Esophagus mucosa (tissue), 1 donor: ENCODE measurements at places on chromosomes 4 and X.
A peak's percentile ranks its signal among the peaks of the same experiment; 100 is the strongest.

- peak; percentile 31 for ATAC-seq
Measured at GRCh38 chr4:151169223-151169622, 69.8 kb downstream of the RPS3A start.

DNA sequence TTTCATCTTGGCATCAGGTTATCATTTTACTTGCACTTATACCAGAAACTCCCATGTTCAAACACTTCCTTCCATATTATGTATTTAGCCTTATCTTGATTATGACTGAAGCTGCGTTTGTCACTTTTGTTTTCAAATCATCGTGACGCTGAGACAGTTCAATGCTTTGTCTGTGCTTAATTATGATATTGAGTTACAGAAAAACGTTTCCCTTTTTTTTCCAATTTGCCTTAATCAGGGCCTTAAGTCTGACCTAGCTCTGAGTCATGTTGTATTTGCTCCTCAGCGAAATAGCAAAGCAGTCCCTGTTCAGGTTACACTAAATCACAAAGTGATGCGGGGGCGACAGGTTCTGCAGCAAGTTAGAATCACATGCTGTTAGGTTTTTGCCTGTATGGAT is 254.7 kb downstream of the AFF2 start:
- no peak for ATAC-seq

- no peak for ATAC-seq
Measured at GRCh38 chrX:135200297-135200696, 29.1 kb upstream of the CT55 start.

GRCh38 chr4:147368948-147369347 is 111.9 kb upstream of the EDNRA start:
- ATAC-seq = no peak

GRCh38 chrX:43815209-43815608 is 67.0 kb downstream of the MAOB start:
- ATAC-seq = no peak

GRCh38 chrX:21838937-21839333 is 482 bp upstream of the MBTPS2 start:
- no peak for ATAC-seq

DNA sequence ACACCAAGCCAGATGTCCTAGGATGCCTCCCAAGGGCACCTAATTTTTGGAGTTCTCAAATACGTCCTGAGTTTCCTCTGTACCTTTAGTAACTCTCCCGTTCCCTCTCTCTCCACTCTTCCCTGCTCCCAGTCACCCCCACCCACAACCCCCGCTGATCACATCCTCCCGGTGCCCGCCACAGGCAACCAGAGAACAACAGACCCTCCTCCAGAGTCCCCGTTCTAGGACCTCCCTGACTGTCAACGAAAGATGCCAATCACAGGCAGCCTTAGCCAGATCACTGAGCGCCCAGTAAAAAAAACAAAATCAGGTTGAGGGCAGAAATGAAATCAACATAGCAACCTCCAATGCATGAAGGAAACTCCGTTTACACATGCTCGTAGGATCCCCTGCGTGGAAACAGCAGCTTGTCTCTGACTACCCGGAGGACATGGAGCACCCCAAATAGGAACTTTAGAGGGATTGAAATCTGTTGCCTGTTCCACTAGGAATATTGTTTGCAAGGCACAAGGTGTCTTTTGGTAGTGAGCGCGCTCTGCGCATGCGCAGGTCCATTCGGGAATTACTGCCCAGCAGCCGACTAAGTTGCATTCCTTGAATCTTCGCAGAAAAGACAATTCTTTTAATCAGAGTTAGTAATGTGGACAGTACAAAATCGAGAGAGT is at the start of gene GABRB1:
Gene GABRB1 (plus strand): TSS at position 557 of the 668 bp plus-strand sequence.
- no peak for ATAC-seq

- ATAC-seq = peak; percentile 83
Measured at GRCh38 chr4:56995525-56995924, 16.8 kb downstream of the POLR2B start.

- no peak for ATAC-seq
Measured at GRCh38 chr4:7341491-7342222, 93.1 kb downstream of the PSAPL1 start.

DNA sequence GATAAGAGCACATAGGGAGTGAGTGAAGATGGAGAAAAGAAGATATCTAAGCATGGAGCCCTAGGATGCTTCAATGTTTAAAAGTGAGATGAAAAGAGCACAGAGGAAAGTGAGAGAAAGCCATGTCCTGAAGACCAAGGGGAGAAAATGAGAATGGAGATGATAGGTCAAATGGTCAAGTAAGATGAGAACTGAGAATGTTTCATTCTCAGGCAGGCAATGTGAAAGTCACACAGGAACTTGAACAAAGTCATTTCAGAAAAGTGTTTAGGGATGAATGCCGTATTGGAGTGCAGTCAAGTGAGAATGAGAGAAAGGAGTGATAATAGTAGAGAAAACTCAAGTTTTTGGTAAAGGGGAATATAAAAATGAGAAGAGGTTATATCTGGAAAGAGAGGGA is 148.7 kb upstream of the PTCHD1 start:
- ATAC-seq = no peak

DNA sequence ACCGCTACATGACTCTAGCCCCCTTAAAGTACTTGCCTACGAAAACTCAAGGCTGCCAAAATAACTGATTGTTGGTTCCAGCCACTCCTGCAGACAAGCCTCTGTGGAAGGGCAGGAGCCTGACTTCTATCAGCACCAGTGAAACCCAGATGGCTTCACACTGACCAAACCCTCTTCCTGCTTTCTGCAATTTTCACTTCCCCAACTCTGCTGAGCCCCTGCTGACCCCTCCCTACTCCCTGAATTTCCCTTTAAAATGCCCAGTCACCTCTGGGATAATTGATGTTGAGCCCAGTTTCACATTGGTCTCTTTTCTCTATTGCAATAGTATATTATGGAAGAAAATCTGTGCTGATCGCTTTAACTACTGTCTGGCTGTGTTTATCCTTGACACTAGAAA is 61.6 kb upstream of the STS start:
- no peak for ATAC-seq

DNA sequence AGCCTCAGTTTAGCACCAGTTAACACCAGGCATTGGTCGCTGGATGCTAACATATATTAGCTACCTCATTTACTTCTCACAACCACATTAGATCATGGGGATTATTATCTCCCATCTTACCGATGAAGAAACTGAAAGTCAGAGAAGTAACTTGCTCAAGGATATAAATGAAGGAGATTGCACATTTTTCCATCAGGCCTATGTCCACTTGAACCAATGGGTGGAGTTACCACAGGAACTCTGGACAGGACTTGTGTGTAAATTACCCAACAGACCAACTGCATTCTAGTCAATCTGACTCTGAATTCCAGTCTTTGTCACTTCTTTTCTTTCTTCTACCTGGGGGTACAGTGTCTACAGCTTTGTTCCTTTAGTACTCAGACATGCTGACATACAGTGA is 1.8 kb downstream of the LNX1 start:
- no peak for ATAC-seq
